ENCODE measurements at places on chromosomes 16 and 17.

GRCh38 chr16:21598701-21599121 is 666 bp upstream of the METTL9 start:
- no peak for DNase-seq

DNA sequence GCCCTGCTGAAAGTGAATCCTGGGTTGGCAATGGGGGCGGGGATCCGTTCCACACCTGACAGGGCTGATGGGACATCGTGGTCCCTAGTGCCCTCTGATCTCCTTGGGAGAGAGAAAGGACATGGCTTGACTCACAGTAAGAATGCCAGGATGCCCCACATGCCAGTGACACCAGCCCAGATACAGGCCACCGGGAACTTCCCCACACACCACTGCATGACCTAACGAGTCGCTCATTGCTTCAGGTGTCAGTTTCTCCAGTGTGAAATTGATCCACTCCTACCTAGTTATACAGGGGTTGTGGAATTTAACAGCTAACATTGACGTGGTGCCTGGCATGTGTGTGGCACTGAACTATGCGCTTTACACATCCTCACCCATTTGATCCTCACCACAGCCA is 7.5 kb downstream of the CD300LG start:
- no peak for DNase-seq

- DNase-seq: no peak
Observed at GRCh38 chr16:81740169-81740568, 38.9 kb upstream of the PLCG2 start.

DNA sequence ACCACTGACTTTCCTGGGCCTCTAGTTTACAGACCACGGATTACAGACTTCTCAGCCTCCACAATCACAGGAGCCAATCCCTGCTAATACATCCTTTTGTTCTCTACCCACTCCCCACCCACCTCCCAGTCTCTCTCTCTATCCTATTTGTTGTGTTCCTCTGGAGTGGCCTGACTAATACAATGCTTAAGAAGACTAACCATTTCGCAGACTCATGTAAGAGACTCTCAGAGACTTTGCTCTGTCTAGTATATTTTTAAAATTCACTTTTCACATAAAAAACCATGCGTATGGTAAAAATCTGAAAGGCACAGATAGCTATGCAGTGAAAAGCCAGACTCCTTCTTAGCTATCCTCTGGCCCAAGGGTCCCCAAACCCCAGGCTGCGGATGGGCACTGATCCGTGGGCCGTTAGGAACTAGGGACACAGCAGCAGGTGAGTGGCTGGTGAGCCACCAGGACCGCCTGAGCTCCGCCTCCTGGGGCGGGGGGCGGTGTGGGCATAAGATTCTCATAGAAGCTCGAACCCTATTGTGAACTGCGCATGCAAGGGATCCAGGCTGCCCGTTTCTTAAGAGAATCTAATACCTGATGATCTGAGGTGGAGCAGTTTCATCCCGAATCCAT is 7.6 kb downstream of the PIK3R6 start:
- DNase-seq: no peak

- peak; percentile 15 for DNase-seq
Observed at GRCh38 chr17:72556944-72557826, 436.4 kb downstream of the SOX9 start.

DNA sequence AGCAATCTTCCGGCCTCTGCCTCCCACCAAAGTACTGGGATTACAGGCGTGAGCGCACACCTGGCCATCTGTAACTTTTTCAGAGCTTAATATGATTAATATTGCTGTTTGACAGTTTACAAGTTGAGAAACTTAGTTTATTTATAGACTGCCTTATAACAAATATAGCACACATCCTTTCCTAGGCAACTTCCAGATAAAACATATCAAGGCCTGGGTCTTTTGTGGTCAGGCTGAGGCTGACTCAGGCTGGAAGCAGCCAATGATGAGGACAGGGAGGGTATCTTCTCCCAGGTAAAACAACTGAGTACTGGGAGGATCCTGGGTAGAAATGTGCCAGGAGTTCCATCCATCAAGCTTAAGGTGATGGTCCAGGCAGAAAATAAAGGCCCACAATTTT is 16.2 kb downstream of the LUC7L start:
- DNase-seq: no peak
